ENCODE measurements at places on chromosomes 16 and 17.

DNA sequence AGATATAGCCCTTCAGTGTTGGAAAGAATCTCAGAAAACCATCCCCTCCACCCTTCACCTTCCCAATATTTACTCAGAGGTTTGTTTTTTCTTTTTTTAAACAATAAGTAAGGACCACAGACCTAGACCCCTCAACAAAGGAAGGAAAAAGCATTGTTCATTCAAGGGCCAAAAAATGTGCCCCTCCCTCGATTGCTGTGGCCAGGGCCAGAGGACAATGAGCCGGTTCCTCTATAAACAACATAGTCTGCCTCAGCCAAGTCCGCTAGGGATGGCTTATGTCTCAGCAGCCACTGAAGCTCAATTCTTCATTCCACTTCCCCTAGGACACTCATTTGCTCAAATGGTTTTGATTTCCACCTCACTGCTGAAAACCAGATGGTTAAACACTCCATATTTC, 24.0 kb downstream of the TRIM16 start:
- DNase-seq, result no peak

DNA sequence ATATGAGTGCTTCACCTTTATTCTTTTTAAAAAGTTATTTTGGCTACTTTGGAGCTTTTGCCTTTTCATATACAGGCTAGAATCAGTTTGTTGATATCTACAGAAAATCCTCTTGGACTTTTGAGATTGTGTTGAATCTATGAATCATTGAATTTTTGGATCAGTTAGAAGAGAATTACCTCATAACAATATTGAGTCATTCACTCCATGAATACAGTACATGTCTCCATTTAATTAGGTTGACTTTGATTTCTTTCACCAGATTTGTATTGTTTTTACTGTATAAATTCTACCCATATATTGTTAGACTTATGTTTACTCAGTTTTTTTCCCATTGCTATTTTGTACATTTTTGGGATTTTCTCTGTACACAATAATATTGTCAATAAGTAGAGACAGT, 54.4 kb downstream of the TAOK1 start:
- no peak for DNase-seq

GRCh38 chr17:82304826-82305726, 12.3 kb downstream of the CD7 start:
- DNase-seq, result no peak

DNA sequence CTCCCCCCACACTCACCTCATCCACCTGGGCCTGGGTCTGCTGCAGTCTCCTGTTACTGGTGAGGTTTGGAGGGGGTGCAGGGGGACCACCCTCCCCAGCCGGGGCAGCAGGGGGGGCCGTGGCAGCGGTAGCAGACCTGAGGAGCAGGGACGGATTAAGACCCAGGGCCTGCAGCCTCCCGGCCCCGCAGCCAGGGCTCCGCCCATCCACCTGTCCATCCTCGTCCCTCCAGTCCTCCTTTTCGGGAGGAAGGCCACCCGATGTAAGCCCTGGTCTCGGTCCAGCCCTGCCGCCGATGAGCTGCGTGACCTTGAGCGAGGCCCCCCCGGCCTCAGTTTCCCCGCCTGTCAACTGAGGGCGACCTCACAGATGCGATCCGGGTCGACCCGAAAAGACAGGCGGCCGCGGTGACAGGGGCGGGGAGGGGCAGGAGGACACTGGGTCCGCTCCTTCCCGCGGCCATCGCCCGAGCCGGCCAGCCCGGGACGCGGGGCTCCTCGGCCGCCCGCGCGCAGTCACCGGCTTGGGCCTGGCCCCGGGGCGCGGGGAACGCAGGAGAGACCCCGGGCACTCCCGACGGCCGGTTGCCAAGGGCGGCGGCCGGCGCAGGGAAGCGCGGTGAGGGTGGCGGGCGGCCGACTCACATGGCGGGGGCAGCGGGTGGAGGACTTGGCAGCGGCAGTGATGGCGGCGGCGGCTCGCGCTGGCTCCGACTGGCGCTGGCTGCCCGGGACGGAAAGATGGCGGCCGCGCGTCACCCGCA, at the start of gene VAMP2:
TSS of gene VAMP2 (minus strand) at position 716 of the 764 bp plus-strand sequence. CDS start at position 647, 69 bp downstream.
- peak; percentile 78 for DNase-seq

GRCh38 chr17:36592316-36592715, 637 bp downstream of the DHRS11 start:
- DNase-seq, result peak; percentile 88

DNA sequence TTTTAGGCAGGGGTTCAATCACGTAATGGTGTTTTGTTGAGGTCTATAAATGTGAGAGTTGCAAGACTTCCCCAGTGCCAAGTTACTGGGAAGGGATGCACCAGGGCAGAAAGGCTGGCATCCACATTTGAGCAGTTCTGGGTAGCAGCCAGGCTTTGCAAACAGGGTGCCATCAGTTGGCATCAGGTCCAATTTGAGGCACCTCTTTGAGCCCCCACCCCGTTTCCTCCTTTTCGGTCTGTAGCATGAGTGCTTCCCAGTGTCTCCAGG, 142.6 kb upstream of the CACNG5 start:
- DNase-seq, result no peak

DNA sequence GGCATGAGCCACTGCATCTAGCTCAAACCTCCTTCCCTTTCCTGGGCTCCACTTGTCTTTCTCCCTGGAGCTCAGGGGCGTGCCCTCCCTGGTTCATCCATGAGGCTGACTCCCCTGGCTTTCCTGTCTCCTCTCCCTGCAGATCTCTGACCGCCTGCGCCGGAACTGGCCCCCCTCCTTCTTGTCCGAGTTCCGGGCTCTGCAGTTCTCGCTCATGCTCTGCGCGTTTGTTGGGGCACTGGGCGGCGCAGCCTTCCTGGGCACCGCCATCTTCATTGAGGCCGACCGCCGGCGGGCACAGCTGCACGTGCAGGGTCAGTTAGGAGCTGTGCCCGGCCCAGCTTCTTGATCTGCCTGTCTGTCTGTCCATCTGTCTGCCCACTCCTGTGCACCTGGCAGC, 1.2 kb upstream of the LAT start:
- no peak for DNase-seq

- no peak for DNase-seq
Observed at GRCh38 chr16:67105246-67105645, 4.5 kb upstream of the PHAF1 start.

GRCh38 chr17:39553341-39553945, 54.3 kb downstream of the NEUROD2 start:
- DNase-seq, result no peak

- no peak for DNase-seq
Observed at GRCh38 chr17:81961087-81961511, at the start of gene NOTUM. Gene NOTUM (minus strand): TSS chr17:81961187. CDS start chr17:81960909, 278 bp downstream.

GRCh38 chr16:2308089-2308962, 32.2 kb downstream of the ABCA3 start:
- DNase-seq, result no peak

DNA sequence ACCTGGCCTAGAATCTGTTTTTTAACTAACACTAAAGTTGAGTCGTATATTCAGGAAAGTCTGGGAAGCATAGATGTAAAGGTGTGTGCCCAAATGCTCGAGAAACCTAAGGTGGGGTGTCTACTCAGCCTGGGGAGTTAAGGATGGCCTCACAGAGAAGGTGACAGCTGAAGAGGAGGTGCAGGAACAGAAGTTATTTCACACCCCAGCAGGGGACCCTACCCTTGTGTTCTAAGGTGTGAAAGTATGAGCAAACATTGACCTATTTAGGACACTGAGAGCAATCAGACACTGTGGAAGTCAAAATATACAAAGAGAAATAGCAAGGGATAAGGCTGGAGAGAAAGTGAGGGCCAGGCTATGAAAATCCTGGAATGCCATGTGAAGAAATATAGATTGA, 49.0 kb upstream of the DHX40 start:
- DNase-seq, result no peak

- DNase-seq, result no peak
Observed at GRCh38 chr17:36689089-36689667, 87.8 kb downstream of the MRM1 start.

- no peak for DNase-seq
Observed at GRCh38 chr17:9028988-9029570, 7.8 kb downstream of the NTN1 start.

DNA sequence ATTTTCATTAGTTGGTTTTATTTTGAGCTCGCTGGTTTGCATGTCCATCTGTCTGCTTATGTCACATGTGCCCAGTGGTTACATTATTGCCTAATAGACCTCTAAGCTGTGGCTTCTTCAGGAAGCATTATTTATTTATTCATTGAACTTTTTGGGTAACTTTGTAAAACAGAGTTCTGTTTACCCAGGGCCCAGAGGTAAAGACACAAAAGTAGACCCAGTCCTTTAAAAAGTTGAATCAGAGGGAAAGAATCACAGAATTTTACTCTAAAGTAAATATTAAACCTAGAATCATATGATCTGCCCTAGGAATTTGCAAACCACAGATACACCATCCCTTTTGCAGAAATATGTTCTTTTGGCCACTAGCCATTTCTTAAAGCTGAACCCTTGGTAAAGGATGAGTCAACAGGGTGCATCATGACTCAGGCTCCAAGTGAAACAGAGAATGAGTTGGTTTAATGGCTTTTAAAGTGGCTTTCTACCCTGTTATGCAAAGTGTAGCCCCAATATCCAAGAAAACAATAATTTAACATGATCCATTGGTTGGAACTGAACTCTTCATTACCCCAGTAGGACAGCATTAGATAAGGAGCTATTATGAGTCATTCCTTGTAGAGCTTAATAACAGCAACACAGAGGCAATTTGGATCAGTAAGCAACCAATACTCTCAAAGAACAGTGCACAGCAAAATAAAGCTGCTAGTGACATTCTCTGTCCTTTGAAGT, 236.3 kb downstream of the KCNJ2 start:
- DNase-seq, result no peak

GRCh38 chr17:7112510-7113108, 2.0 kb downstream of the ASGR2 start:
- peak; percentile 68 for DNase-seq

- no peak for DNase-seq
Observed at GRCh38 chr16:49625311-49626065, 230.4 kb downstream of the ZNF423 start.

DNA sequence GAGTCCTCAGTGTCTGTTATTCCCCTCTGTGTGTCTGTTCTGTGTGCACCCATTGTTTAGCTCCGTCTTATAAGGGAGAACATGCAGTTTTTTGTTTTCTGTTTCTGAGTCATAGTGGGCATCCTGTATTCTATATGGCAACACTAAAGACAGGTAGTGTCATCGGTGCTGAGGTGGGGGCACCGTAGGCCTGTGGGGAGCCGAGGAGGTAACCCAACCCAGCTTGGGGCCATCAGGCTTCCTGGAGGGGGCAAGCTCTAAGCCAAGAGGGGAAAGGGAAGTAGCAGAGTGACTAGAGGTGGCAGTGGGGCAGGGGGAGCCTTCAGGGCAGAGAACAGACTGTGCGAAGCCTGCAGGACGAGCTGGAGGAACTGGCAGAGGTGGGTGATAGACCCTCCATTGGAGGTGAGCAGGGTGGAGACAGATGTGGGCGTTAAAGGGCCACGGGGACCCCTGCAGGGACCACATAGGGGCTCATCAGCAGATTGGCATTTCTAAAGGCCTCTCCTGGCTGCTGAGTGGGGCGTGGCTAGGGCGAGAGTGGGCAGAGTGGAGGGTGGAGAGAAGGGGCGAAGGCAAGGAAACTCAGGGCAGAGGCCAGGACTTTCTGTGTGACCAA, 36.5 kb downstream of the CPNE2 start:
- no peak for DNase-seq

DNA sequence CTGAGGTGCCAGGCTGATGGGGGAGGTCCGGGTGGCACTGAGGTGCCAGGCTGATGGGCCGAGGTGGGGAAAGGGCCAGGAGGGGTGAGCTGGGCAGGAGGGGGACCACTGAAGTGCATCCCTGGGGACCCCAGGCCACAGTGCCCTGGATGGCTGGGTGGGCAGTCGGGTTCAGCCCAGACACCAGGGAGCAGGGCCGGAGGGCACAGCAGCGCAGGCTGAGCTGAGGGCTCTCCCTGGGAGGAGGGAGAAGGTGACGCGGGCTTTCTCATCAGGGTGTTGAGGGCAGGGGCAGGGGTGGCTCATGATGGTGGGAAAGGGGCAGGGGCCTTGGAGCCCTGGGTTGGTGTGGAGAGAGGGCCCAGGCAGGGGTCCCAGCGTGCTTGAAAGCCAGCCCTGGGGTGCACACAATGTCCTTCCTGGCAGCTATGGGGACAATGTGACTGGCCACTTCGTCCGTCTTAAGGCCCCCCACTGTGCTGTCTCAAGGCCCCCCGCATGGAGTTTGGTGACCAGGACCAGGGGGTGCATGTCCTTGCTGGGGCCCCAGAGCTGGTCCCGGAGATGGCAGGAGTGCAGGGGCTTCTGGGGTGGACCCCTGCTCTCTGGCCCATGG, 16.0 kb downstream of the CD7 start:
- no peak for DNase-seq

DNA sequence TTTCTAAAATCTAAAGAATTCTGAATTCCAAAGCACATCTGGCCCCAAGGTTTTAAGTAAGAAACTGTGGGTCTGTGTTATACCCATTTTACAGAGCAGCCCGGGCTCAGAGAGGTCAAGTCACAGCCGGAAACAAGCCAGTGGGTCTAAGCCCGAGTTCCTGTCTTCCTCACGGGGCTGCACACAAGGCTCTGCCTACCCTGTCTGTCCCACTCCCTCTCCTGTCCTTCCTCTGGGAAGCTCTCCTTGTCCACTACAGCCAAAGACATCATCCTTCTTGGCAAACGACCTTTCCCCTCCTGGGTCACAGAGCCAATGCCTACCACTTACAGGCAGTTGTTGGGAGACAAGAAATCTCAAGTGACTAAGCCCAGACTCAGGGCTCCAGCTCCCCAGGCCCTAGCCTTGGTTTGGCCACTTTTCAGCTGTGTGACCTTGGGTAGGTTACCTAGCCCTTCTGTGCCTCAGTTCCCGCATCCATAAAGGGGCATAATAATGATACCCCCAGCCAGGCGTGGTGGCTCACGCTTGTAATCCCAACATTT, 55.6 kb upstream of the MAP3K14 start:
- DNase-seq, result no peak

DNA sequence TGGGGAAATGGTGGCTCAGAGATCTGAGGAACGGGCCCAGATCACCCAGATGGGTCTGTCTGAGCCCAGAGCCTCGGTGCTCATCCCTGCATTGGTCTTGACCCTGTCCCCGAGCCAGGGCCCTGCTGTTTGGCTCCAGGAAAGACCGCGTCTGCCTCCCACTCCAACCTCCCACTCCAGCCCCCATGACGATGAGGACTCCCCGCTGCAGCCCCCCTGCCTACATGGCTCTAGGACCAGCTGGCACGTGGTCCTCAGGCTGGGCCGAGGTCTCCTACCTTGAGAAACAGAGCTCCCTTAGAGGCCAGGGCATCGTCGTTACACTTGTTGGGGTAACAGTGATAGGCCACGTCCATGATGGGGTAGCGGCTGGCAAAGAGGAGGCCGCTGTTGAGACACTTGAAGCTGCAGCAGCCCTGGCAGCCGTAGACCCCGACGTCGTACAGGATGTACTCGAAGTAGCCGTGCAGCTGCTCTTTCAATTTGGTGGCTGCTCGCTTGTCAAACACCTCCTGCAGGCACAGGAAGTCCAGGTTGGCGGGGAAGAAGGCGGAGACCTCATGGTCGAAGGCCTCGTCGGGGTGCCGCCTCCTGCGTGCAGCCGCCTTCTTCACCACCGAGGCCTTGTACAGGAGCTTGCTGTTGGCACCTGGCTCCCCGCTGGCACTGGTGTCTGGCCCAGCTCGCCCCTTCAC, 59.9 kb downstream of the PRMT7 start:
- no peak for DNase-seq
